ENCODE measurements at places on chromosomes 11 and 22.

GRCh38 chr11:111627591-111627990 is 25.3 kb downstream of the SIK2 start:
- no peak for DNase-seq

DNA sequence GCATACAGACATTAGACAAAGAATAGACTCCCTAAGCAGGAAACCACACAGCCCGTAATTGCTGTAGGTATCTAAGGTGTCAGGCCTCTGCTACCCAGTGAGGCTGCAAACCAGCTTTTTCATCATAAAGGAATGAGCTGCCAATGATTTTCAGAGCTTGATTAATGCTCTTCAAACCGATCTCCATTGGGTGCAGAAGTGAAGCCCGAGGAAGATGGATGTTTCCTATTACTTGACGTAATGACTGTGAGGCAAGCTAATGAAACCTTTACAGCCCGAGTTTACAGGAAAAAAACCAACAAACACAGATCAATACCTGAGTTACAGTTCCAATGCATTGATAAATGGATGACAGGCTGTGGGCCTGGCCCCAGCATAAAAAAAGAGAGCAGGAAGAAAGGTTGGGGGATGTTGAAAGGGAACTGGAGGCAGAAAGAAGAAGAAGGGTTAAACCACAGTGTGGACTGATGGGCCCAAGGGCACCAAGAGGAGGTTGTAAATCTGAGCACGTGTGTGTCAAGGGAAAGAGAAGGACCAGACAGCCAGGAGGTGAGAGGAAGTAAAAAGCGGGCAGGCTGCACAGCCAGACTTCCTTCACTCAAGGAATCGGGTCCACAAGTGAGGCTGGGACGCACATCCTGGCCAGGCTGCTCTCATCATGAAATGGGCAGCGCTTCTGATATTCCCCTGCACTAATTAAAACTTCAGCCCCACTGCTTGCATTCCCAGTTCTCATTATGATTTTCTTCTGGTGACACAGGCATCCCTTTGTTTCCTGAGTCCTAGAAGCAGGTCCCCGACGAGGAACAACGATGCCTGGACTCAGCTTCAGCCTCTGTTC is 70.6 kb upstream of the NTM start:
- DNase-seq, result no peak

DNA sequence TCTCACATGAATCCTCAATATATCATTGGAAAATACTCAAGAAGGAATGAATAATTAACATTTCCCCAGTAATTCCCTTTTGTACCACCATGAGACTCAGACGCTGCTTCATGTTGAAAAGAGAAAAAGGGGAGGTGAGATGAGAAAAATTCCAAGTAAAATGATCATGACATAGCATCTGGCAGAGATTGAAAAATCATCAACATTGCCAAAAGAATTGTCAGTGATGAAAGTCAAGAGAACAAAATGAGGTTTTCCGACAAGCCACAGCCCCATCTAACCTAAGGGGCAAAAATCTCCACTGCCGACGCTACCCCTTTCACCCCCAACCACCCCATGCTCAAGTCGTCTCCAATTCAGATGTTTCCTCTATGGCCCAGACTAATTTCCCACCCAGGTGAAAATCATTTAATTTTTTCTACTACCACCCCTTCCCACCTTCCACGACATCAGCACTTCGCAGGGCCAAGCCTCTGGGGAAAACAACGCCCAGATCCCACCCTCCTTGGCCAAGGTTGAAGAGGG is 1.2 kb downstream of the RAB6A start:
- peak; percentile 46 for DNase-seq

DNA sequence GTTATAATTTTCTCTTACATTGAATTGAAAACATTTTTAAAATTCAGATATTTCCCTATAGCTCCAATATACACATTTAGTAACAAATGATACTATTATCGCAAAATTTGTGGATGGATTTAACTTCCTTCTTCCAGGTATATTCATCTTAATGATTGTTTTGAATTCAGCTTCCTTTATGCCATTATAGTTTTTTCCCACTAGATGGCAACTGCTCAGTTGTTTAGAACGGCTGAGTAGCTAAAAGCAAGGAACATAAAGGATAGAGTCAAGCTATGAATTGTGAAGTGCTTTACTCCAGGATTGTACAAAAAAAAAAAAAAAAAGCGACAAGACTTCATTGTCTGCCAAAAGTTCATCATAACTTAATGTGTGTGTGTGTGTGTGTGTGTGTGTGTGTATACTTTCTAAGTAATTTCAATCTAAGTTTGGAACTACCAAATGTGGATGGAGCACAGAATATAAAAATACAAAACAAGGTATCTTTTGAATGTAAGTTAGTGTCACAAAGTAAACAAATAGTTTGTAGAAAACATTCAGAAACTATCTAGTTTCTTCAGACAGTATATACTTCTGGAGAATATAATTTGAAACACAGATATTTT is 846.4 kb downstream of the DLG2 start:
- DNase-seq, result peak; percentile 46

- no peak for DNase-seq
Observed at GRCh38 chr11:567011-567628, 6.3 kb downstream of the RASSF7 start.

GRCh38 chr11:75667255-75667830 is 1.5 kb downstream of the MAP6 start:
- no peak for DNase-seq

DNA sequence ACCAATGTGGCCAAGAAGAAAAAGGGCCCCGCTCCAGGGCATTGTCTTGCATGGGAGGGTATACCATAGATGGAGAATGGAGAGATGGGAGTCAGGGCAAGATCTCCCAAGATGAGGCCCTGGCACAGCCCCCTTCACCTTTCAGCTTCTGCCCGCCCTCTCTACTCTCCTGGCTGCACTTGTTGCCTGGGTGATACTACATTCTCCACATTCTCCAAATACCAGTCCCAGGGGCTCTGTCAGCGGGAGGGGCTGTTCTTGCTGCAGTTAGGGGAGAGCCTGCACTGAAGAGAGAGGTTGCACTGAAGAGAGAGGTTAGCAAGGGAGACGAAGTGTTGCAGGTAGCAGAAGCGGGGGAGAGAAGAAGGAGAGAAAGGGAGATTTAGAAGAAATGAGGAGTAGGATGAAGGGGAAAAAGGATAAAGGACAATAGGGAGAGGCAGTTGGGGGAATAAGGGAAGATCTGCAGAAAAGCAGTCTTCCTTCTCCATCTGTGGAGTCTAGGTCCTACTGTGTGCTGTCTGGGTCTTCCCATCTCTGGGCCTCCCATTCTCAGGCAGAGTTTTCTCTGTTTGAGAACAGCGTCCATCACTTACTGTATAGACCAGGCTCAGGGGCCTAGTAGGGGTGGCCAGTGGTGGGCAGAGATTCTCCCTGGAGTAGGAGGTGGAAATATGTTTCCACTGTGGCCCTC is 8.0 kb downstream of the PHLDB1 start:
- DNase-seq, result no peak

DNA sequence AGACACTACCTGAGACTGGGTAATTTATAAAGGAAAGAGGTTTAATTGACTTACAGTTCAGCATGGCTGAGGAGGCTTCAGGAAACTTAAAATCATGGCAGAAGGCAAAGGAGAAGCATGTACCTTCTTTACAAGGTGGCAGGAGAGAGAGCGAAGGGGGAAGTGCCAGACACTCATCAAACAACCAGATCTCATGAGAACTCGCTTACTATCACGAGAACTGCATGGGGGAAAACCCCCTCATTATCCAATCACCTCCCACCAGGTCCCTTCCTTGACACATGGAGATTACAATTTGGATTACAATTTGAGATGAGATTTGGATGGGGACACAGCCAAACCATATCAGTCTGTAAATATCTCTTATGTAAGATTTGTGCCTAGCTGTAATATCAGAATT is 50.9 kb upstream of the ATXN10 start:
- DNase-seq, result no peak

DNA sequence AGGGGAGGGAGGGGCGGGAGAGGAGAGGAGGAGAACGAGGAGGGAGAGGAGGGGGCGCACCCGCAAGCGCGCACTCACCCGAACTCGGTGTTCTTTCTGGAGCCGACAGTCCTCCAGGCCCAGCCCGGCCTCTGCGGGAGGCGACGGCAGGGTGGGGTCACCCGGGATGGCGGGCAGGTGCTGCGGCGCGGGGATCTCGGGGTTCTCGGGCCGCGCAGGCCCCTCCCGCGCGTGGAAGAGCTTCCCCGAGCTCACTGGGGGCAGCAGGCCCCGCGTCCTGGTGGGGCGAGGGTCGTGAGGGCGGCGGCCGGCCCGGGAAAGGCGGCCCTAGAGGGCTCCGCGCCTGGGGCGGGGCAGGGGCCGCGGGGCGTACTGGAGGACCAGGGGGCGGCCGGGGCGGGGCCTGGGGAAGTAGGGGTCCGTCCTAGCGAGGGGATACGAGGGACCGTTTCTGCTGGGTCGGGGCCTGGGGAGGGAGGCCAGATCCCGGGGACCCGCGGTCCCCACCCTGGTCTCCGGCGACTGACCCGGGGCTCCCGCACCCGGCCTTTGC is 5.2 kb downstream of the LMNTD2 start:
- DNase-seq, result no peak

GRCh38 chr11:92852946-92853345 is 116.5 kb upstream of the MTNR1B start:
- no peak for DNase-seq

GRCh38 chr11:119891055-119891768 is 162.2 kb upstream of the NECTIN1 start:
- peak; percentile 92 for DNase-seq

DNA sequence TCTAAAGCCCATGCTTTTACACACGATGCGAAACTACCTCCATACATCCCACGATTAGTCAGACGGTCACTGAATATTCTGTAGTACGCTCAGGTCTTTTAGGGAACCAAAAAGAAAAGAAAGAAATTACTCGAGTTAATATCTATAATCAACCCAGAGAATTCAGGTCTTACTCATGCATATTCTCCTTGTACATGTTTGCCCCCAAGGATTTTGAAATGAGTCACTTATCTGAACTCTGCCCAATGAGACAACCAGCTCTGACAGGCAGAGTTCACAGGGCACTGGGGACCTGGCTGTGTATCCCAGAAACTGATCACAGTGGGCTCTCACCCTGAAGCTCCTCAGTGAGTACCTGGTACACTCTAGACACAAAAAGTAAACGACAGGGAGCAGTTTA is 29.2 kb downstream of the RASSF10 start:
- DNase-seq, result no peak

GRCh38 chr11:1573903-1574237 is 1.8 kb upstream of the DUSP8 start:
- no peak for DNase-seq

DNA sequence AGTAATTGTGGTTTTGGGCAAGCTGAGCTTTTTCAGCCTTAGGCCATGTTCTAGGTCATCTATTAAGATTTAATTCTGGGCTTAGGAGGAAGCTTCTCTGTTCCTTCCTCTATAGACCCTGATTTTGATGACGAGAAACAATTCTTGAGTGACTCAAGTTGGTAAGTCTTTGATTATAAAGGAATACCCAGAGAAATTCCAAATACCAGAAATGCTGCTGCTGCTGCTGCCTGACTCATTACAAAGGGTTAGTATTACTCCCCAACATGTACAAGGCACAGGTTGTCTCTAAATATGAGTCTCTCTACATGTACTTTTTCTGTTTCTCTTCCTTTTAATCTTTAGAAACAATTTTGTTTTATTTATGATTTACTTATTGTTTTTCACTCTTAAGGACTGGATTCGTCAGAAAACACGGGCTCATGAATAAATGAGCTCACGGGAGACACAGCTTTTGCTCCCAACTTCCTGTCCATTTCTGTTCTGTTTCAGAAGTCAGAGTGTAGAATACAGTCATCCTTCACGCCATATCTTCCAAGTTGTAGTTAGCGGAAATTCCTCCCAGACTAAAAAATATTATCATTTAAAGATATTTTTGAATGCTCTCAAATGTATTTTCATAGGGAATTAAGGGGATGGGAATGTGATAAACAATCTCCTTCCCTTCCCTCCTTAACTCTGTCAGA is 31.8 kb upstream of the RBMXL2 start:
- no peak for DNase-seq

DNA sequence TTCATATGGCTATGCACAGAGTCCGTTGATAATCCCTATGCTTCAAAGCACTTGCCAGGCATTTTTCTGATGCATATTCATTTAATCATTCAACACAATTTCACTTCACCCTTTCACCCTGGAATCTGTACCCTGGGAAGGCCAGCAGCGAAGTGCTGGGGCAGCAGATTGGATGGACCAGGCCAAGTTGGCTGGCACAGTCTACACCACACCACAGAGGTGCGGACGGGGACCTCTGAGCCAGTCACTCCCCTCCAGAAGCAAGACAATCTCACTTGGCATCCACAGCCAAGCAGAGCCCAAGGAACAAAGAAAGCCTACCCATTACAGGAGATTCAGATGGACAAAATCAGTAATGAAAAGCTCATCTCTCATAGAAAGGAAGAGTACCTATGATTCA is 130.2 kb downstream of the GALNT18 start:
- no peak for DNase-seq

DNA sequence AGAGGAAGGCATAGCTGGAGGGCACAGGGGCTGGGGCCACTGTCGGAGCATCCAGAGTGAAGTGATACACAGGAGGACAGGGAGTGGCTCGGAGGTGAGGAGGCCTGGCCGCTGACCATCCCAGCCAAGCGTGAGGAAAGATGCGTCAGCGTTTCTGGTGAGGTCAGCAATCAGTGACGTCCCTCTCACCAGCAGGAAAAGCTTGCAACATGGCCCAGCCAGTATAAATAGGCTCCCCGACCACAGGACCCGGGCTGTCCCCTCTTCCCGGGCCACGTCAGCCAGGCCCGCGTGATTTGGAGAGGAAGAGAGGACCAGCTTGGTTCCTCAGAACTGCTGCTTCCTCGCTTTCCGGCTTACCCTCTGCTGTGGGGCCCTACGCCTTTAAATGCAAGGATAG is 4.2 kb upstream of the OSM start:
- peak; percentile 84 for DNase-seq

- DNase-seq, result no peak
Observed at GRCh38 chr22:46402505-46402904, 67.0 kb downstream of the TRMU start.

DNA sequence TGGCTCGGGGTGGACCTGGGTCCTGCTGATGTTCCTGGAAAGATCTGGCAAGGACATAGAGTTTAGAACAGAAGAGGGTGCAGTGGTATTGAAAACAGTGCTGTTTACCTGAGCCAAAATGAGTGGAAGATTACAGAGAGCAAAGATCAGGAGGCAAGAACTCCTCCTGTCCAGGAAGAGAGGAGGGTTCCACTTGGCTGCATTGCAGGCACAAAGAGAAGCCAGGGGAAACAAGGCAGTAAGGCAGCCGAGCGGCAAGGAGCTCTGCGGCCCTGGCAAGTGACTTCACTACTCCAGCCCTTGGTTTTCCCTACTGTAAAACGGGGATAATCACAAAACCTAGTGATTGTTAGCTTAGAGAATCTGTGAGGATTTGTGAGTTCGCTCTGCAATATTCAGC is 3.7 kb upstream of the PACSIN2 start:
- DNase-seq, result no peak

GRCh38 chr11:122308226-122308625 is 192.2 kb upstream of the BLID start:
- DNase-seq, result peak; percentile 58

- DNase-seq, result no peak
Observed at GRCh38 chr11:68994894-68995285, 14.1 kb upstream of the MRGPRD start.
